ENCODE measurements at places on chromosomes 12 and 14.

GRCh38 chr12:45458854-45459807 lies 243.2 kb downstream of the ANO6 start:
- DNase-seq, result peak; percentile 56

DNA sequence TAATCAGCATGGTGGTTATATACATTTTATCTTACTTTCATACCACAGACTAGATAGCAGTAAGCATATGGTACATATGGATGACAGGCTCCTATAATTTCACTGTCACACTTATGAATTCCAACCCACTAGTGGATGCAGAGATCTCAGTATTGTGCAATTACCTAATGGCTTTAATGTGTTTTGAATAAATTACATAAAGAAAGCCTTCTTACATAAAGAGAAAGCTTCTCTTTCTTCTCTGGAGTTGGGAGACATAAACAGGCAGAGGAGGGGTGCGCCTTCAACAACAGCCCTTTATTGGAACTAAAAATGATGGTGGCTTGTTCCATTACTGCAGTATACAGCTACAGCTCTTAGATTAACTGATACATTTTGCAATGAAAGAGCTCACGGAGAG lies 52.6 kb downstream of the SAV1 start:
- no peak for DNase-seq

- peak; percentile 54 for DNase-seq
These were observed 98.3 kb downstream of the TTC7B start for GRCh38 chr14:90717916-90718315.

- peak; percentile 65 for DNase-seq
These were observed 74.7 kb downstream of the TRIM9 start for GRCh38 chr14:51020024-51020710.

DNA sequence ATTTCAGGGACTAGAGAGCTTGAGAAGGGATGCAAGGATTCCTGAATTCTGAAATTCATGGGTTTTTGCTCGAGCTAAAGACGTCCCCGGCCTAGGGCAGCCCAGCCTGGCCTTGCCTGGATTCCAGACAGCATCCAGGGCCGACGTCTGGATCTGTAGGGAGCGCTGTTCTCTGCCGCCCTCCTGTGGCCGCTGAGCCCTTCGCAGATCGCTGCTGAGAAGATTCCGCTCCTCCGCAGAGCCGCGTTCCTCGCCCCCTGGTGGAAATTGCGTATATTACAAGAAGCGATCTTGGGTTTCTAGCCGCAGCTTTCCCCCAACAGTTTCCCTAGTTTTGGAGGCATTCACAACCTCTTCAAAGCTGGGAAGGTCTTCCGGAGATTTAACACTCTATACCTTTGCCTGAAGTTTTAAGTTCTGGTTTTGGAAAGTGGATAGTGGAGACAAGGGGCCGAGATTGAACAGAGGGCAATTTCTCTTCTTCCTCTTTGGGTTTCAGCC lies 5.1 kb downstream of the CISTR start:
- peak; percentile 84 for DNase-seq

- peak; percentile 3 for DNase-seq
These were observed 7.4 kb downstream of the ACOT2 start for GRCh38 chr14:73576391-73576790.

DNA sequence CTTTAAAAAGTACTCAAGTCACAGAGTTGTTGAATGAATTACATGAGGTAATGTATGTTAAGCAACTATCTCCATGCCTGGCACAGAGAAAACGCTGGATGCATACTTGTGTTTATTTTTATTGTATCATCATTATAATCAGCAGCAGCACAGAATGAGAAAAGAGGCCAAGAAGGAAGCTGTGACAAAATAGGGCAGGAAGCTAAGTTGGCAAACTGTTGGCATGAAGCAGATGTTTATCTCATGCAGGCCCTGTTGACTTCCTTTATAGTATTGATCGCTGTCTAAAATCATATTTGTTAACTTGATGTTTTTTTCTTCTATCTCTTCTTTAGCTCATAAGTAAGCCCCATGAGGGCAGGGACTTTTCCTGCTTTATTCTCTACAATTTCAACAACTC lies 466.6 kb downstream of the TRHDE start:
- DNase-seq, result no peak

DNA sequence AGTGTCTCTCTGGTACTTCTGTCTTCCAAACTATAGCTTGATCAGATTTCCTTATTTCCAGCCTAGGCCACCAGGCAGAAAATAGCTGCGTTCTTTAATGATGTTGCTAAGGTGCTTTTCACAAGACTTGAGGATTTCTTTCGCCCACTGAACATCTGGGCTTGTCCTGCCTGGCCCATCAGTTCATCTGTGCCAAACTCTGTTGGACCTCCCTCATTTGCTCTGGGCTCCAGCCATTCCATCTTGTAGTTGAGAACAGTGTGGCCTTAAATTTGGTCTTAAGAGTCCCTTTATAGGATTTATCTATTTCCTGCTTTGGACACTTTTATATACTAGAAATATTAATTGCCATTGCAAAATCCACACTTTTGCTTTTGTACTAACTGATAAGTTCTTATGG lies 109.6 kb downstream of the TTLL5 start:
- no peak for DNase-seq

DNA sequence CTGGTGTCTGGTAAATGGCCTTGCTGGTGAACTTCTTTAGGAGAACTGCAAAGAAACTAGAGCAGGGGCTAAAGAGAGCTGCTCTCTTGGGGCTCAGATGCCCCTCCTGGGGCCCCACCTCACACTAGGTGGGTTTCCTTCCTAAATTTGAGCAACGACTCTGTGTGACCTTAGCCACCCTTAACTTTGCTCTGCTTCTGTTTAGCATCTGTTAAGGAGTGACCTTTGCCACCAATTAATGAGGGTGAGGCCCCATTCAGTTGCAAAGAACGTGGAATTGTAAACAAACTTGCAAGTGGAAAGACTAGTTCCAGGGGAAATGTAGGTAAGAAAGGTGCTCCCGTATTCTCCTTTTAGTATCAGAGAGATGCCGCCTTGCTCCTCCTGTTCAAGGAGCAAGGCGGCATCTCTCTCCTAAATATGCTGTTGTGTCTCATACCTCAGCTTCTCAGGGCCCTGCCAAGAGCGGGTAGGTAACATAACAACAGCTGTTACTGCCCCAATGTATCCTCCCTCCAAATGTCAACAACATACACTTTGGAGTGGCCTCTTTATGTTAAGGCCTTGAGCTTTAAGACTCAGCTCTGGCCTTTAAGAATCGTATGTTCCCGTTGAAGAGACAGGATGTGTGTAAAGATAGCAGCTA lies 77.6 kb upstream of the FUT8 start:
- DNase-seq, result no peak

DNA sequence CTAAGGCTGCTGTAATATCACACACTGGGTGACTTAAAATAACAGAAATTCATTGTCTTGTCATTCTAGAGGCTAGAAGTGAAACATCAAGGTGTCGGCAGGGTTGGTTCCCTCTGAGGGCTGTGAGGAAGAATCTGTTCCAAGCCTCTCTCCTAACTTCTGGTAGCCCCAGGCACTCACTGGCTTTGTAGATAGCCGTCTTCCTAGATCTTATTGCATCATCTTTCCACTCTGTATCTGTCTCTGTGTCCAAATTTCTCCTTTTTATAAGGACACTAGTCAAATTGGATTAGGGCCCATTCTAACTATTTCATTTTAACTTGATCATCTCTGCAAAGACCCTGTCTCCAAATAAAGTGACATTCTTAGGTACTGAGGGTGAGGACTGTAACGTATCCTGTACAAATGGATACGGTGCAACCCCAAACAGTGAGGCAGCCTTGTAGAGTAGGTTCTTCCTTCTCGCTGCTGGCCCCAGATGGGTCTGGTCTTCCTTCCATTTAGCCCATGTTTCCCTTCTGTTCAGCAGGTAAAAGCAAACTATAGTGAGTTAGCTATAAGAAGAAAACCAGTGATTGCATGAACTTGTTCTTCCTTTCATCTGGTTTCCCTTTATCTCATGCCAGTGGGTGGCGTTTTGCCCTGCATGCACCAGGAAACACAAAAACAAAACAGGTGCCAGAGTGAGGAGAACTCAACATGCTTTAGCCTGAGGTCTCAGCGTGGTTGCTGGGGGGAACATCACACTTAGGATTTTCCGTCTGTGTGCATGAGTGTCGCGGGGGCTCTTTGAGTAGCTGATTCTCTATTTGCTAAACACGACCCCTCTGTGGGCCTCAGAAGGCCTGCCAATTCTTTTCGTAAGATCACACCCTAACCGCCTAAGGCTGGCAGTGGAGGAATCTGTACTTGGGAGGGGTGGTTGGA lies 19.5 kb downstream of the TTC9 start:
- no peak for DNase-seq

DNA sequence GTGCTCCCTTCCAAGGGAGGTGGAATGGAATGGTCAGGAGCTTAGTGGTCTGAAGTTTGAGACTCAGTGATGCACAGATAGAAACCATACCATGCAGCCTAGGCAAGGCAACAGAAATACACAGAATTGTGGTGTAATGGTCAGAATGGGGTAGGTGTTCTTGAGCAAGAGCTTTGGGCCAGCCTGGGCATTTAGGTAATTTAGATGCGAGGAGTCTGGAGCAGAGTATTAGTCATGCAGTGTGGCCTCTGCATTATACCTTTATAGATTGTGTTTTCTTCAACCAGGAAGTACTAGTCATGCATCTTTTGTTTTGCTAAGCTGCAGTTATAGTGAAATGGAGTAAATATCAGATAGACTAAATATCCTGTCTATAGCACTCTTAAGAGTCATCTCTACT lies 118.3 kb downstream of the DAAM1 start:
- DNase-seq, result peak; percentile 59

DNA sequence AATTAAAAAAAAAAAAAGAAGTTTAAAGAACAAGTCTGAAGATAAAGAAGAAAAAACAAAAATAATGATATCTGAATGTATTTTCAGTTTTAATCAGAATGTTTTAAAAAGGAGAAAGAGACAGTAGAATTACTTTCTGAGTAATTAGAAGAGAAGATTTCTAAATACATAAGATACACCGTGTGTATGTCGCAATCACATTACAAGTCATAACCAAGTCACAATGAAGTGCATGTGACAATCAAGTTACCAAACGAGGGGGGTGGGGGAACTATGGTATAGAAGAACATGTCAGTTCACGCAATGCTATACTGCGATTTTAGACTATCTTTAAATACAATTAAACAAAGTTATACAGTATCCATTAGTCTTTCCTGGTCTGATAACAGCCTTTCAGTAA lies 1464.1 kb upstream of the FLRT2 start:
- DNase-seq, result no peak

DNA sequence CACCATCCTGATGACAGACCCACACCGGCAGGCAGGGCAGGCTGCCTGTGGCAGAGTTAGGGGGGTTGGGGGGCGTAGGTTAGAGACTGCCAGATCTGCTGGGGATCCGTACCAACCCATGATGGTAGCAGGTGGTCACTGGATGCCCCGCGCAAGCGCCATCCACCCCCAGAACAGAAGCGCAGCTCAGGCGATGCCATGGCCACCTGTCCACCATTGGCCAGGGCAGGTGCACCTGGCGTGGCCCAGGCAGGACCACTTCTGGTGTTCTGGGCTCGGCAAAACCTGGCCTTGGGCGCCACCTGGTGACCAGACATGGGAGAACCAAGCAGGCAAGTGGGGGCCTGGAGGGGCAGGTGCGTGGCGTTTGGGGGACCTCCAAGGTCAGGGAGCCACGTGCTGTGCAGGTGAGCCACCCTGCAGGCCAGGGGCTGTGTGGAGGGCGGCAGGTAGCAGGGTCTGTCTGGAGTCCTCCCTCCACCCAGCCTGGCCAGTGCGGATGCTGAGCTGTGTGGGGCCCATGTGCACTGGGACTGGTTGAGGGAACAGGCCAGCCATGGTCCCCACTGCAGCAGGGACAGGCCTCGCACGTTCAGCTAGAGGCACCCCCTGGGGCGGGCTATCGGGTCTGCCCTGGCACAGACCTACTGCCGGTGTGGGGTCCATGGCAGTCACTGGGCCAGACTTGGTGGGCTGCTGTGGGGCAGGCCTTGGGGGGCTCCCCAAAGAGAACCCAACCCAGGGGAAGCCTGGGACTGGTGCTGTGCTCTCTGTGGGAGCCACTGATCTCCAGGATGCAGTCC lies 15.6 kb downstream of the BAG5 start:
- peak; percentile 44 for DNase-seq

DNA sequence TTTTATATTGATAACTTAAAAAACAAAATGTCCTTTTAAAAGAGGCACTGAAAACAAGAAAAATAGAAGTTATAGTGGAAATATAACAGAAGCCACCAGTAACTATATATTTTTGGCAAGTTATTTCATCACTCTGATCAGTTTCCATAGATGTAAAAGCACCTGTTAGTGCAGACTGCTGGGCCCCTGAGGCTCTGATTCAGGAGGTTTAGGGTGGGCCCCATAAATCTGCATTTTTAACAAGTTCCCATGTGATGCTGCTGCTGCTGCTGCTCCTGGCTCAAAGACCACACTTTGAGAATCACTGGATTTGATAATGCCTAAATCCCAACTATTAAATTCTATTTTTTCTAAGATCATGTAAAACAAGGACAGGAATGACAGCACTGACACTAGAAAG lies 251.1 kb downstream of the MED13L start:
- no peak for DNase-seq

DNA sequence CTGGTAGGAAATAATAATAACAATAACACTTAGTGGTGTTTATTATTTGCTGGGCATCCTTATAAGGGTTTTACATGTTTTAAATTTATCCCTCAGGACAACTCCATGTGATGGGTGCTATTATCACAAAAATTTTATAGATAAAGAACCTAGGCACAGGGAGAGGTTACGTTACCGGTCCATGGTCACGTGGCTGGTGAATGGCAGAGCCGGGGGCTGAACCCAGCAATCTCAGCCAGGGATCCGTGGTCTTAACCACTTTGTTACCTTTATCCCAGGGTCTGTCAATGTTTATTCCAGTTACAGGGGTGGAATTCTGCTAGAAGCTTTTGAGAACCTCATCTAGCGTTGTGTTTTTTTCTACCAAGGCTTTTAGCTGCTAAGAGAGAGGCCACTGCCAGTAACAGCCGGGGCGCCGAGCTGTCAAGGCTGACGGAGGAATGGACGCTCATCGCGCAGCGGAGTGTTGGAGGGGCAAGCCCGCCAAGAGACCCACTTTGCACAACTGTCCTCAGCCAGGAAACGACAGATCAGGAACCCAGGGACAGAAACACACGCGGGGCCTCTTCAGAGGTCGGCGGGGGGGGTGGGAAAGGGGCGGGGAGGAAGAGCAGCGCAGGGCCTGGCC lies 418 bp downstream of the AMN1 start:
- DNase-seq, result no peak

- no peak for DNase-seq
These were observed 615.1 kb downstream of the TMEM121 start for GRCh38 chr14:106141242-106142220.

Data from fibroblast of skin of back (primary cell).